H1 (cell line): ENCODE measurements at places on chromosomes 12 and 14. TPM values are rescaled to one million over a fixed set of nuclear protein-coding genes. Genes with fewer than 3 reads are reported as not detected.

DNA sequence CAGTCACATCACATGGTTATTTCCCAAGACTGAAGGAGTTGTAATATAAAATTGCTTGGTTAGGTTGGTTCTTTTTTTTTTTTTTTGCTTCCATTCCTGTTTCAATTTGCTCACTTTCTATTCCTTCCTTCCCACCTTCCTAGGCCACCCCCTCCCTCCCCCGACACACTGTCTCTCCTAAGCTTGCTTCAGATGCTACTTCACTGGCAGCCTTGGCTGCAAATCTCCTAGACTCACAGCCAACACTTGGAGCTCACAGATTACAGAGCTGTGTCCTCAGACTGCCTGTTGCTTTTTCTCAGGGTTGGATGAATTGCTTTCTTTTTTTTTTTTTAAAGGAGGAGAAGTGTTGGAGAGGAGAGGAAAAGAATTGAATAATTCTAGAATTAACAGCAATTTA is 77.3 kb upstream of the GRIN2B start:
- DNase-seq = no peak

GRCh38 chr14:105209646-105210045 is 28.5 kb upstream of the NUDT14 start:
- no peak for DNase-seq

DNA sequence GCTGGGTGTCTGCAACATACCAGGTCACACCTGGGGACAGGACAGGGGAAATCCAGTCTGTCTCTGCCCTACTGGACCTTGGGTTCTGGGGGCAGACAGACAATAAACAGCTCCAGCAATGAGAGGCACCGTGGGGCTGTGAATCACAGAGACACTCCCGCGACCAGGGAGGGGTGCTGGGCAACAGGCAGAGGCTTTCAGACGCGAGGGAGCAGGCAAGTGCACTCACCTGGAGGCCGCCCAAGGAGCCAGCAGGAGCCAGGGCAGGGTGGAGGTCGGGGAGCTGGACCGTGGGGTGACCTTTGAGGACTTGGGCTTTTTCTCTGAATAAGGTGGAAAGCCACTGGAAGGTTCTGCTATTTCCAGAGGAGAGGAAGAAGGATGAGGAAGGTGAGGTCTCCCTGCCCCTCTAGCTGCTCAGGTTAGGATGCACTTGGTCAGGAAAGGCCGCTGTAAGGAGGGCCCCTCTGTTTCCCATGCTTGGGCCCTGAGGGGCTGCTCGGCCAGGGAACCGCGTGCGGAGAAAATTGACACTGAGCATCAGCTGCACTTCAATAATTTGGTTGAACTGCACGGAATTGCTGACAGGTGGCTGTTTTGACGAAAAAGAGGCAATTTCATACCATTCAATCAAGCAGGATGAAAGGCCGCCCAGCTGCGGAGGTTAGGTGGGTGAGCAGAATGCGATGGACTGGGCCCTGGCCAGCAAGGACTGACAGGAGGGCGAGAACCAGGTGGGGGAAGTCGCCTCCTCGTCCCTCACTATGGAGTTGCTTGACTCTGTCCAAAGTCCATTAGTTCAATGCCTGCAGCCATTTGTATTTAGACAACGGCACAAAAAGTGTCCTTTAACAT is 42.2 kb downstream of the JAG2 start:
- no peak for DNase-seq

The ABCC9 gene
- total RNA-seq = not detected in 2 replicates

The EML5 gene
- 0.55 and 0.88 TPM in 2 replicates for total RNA-seq
